ENCODE measurements at places on chromosomes 5 and 9. TPM values are rescaled to one million over a fixed set of nuclear protein-coding genes. Genes with fewer than 3 reads are reported as not detected.

The PAPPA gene
- 1.6 TPM for total RNA-seq

The RAD23B gene
- total RNA-seq, result 71.7 TPM

- no peak overlapping the region for H3K27ac ChIP-seq
- H3K4me1 ChIP-seq, result no peaks in the 10 kb centered on the region
- no peak for DNase-seq
- H3K36me3 ChIP-seq, result no peaks in the 10 kb centered on the region
These were observed 447.5 kb upstream of the GRIN3A start for GRCh38 chr9:102185962-102186361.

DNA sequence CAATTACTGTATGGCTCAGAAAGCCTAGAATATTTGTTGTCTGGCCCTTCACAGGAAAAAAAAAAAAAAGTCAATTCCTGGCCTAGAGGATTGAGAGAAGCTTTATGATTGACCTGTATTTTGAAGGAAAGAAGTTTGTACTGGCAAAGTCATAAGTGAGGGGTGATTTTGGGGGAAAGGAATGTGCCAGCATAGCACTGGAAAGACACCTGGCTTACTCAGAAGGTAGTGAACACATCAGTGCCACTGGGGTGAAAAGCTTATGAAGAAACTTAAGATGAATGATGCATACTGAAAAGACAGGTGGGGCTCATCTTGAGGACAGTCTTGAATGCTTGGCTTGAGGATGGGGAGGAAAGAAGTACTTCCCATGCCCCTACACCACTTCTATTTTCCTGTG, 127.9 kb upstream of the RASA1 start:
- DNase-seq, result no peak
- no peaks in the 10 kb centered on the region for H3K4me1 ChIP-seq
- no peak overlapping the region for H3K4me3 ChIP-seq
- H3K27ac ChIP-seq, result no peak overlapping the region

- DNase-seq, result no peak
- H3K4me3 ChIP-seq, result no peak overlapping the region
- no peaks in the 10 kb centered on the region for H3K4me1 ChIP-seq
- no peaks in the 10 kb centered on the region for H3K36me3 ChIP-seq
These were observed 148.3 kb downstream of the CMYA5 start for GRCh38 chr5:79837761-79838551.

- no peaks in the 10 kb centered on the region for H3K27me3 ChIP-seq
- H3K4me3 ChIP-seq, result no peak overlapping the region
- no peaks in the 10 kb centered on the region for H3K36me3 ChIP-seq
- no peak for DNase-seq
These were observed 10.9 kb downstream of the POLK start for GRCh38 chr5:75522542-75522941.
